Esophagus mucosa (tissue), 1 donor: ENCODE measurements at places on chromosomes 2 and 18.

- no peak for ATAC-seq
Measured at GRCh38 chr18:52685316-52685715, 345.3 kb downstream of the DCC start.

DNA sequence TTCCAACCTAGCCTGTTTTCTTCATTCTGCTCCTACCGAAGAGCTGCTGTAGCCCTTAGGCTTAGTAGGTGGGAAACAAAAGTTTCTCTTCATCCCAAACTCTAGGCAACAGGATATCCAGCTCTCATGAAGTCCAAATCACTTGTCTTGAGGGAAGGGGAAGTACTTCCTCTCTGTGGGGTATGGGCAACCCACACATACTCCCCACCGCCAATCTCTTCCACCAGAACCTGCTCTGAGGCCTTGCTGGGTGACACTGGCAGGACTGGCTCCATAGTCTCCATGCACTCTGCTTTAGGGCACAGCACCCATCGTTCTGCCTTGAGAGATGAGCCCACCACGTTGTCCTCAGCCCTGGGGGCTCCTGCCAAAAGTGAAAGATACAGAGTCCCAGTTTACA, 173.0 kb downstream of the NCK2 start:
- no peak for ATAC-seq

- no peak for ATAC-seq
Measured at GRCh38 chr18:60554967-60555366, 182.4 kb upstream of the MC4R start.

DNA sequence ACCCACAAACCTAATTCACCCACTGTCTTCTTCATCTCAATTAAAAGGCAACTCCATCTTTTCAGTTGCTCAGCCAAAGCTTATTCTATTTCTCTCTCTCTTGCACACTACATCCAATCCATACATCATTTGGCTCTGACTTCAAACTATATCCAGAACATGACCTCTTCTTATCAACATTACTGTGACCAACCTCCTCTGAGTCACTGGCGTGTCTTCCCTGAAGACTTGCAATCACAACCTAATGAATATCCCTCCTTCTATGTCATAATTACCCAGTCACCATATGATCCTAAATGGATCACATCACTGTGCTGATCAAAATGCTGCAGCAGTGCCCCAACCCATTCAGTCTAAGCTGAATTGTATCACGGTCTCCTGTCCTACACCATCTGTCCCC, 22.6 kb upstream of the SULT1C3 start:
- ATAC-seq = no peak

DNA sequence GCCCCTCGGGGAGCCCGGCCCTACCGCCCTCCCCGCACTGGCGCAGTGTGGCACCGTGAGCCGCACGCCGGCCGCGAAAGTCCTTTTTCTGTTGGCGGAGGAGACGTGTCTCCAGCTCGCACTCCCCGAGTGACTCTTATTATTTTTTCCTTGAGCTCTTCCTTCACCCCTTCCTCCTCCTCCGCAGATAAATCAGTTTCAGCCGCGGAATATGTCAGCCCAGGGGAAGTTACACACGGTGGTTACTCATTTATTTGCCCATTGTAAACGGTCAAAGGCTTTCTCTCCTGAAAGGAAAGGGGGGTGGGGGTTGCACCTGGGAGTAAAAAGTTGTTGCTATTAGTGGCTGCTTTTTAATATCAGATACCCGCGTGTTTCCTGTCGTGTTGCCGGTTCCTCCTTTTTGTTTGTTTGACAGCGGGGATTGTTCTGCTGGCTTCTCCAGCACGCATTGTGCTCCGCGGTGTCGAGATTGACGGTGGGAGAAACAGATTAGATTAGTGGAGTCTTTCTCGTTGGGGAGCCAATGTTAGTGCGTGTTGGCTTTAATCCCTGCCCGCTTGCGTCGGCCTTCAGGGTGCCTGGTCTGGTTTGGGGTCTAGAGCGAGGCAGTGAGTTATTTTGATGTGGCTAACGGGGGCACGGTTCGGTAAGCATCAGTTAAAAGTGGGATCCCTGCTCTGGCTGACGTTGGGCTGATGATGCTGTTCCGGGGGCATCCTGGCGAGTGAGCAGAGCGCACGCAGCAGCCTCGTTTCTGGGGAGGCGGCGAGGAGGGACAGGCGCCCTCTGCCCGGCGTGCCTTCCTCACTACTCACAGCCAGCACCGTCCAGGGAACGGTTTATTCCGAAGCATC, 1.6 kb downstream of the CRIM1 start:
- no peak for ATAC-seq
